ENCODE measurements at places on chromosomes 6 and 20.

DNA sequence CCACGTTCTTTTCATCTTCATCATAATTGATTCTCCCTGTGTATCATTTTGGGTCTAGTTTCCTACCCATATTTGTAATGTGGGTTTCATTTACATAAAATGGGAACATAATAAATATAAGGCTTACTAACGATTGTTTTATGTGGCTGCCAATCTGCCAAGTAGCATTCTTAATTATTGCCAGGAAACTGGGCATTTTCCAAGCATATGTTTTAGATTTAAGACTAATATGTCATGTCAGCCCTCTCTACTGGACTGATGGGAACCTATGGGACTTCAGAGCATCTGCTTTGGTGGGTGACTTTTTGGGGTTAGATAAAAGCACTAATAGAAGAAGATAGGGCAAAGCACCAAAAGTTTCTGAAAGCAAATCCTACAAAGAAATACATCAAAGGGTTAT, 157.5 kb downstream of the TBX18 start:
- no peak for DNase-seq

DNA sequence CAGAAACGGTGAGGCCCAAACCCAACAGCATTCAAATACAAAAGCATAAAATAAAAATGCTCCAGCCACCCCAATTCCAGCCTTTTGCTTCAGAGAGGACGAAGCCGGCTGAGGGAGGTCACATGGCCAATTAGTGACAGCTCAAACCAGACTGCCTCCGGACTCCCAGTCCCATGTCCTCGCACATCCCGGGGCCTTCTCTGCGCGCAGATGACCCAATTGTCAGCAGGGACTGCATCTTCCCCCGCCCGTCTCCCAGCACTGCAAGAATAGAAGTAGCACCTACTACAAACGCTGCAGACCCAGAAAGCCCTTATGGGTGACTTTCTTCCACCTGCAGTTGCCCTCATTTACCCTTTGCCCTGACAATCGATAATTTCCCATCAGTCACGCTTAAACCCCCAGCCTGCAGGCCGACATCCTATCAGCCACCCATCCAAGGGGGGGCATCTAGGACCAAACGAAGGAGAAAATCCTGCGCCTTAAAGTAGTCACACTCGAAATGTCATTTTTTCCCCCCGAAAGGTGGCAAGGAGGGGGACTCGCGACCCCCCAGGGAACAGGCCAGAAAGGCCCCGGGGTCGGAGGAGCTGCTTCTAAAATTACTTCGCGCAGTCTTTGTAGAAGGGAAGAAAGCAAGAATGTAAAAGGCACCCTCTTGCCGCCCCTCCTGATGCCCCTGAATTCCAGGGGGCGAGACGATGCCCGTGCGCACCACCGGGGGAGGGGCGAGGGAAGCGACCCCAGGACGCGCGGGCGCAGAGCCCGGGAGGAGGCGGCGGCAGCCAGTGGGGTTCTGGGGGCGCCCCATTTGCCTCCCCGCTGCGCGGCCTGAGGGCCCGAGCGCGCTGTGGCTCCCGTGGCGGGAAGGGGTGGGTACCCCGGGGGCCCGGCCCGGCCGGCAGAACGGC, 792 bp downstream of the SLC23A2 start:
- DNase-seq: no peak

DNA sequence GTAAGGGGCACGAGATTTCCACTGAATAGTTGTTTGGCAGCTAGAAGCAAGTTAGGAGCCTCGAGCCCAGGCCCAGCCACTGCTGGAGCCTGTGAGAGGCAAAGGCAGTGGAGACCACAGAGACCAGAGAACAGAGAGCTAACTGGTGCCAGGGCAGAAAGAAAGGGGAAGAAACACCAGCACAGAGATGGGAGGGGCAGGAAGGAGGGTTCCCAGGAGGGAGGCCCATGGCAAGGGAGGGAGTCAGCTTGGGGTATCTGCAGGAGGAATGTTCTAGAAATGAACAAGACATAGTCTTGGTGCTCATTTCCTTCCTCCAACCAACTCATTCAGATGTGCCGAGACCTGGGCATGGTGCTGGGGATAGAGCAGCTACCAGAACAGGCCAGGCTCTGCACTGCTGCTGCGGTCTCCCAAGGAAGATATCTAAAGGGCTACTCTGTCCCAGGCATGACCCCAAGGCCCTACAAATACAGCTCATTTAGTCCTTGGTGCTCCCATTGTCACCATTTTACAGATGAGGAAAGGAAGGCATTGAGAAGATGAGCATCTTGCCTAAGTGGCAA, 10.7 kb downstream of the ANGPT4 start:
- DNase-seq: no peak

GRCh38 chr6:27188061-27188884, 59.2 kb upstream of the PRSS16 start:
- DNase-seq: no peak

DNA sequence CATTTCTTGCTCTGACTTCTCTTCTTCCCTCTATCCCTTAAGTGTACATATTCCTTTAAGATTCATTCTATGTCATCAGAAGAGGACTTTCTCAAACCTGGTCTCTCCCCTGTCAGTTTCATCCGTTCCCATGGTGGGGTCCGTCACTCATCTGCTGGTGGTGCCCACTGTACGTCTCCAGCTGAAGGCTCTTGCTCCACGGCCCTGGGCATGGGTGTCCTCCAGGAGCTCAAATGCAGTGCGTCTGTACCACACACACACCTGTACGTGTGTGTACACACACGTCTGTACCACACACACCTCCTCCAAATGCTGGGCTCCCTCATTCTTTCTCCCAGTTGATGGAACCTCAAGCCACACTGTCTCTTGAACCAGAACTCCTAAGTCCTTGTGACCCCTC, 85.6 kb downstream of the CAP2 start:
- no peak for DNase-seq

DNA sequence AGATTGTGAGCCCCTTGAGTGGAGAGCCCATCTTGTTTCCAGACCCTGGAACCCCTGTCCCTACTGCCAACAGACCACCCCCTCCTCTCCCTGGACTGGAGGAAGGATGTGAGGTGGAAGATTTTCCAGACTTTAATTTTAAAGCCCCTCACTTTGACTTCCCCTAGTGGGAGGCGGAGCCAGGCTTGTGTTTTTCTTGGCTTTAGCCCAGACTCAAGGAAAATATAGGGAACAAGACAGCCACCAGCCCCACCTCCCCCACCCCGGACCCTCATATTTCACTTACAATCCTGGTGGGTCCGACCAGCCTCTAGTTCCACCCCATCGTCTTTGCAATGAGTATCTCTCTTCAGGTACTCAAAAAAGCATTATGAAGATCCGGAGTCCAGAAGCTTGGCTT, 40.8 kb downstream of the NCR2 start:
- no peak for DNase-seq

All from hypothalamus (tissue), 51 donors.